LHCN-M2 (cell line): ENCODE measurements at places on chromosomes 3 and 15.

- no peak for DNase-seq
These were observed 630.5 kb downstream of the TBL1XR1 start for GRCh38 chr3:176566757-176567156.

DNA sequence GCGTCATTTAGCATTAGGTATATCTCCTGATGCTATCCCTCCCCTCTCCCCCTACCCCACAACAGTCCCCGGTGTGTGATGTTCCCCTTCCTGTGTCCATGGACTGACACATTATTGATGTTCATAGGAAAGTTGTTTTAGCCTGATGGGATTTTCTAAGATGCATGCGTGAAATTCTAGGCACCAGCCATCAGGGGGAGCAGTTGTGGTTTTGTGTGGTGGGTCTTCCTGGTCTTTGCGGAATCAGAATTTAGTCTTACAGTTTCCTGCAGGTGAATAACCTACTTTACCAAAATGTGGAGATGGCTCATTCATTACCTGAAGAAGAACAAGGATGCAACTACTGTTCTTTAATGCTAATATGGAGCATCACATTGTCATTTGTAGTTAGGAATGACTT is 455.0 kb upstream of the THBS1 start:
- peak; percentile 79 for DNase-seq

GRCh38 chr15:81792646-81793045 is 253.2 kb downstream of the MEX3B start:
- DNase-seq, result no peak

DNA sequence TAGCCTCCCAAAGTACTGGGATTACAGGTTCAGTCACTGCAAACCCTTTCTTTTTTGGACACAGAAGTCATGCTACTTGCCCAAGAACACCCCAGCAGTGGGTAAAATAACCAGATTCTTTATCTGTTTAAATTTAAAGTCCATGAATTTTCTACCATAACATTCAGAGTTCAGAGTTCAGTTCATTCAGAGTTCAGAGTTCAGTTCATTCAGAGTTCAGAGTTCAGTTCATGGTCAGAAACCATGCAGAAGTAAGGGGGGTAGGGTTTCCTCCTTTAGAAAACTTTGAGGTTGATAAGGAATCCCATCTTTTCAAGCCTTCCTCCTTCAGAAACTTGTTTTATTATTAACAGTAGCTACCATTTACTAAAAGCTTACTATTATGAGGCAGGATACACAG is 43.2 kb downstream of the RAF1 start:
- no peak for DNase-seq

- peak; percentile 48 for DNase-seq
These were observed 142.4 kb upstream of the TMC3 start for GRCh38 chr15:81516461-81516860.
